ENCODE measurements at places on chromosomes 13 and 19. TPM values are rescaled to one million over a fixed set of nuclear protein-coding genes. Genes with fewer than 3 reads are reported as not detected.

The FFAR3 gene
- 0.76 TPM for total RNA-seq

The CEACAM16 gene
- total RNA-seq = not detected

The NOVA2 gene
- total RNA-seq = 2.7 TPM

The SELENOV gene
- 4.7 TPM for total RNA-seq

The ZSCAN4 gene
- total RNA-seq = not detected

Data from metanephros (tissue), 2 donors.